Naive thymus-derived CD4-positive, alpha-beta T cell (primary cell): ENCODE measurements at places on chromosomes 6 and 20. TPM values are rescaled to one million over a fixed set of nuclear protein-coding genes. Genes with fewer than 3 reads are reported as not detected.

PRSS35 gene
- not detected in 2 replicates for total RNA-seq

OPRM1 gene
- total RNA-seq: not detected

SIRPB2 gene
- total RNA-seq: 1.7 TPM

ARFGEF3 gene
- total RNA-seq: 0.03 TPM

- no peak for DNase-seq
Observed at GRCh38 chr6:10487668-10488327, 33.4 kb upstream of the GCNT2 start.

- no peak for DNase-seq
Observed at GRCh38 chr6:53240139-53240538, 91.5 kb upstream of the GCM1 start.

GRCh38 chr6:105330913-105331312, 72.0 kb downstream of the PREP start:
- no peak for DNase-seq

DNA sequence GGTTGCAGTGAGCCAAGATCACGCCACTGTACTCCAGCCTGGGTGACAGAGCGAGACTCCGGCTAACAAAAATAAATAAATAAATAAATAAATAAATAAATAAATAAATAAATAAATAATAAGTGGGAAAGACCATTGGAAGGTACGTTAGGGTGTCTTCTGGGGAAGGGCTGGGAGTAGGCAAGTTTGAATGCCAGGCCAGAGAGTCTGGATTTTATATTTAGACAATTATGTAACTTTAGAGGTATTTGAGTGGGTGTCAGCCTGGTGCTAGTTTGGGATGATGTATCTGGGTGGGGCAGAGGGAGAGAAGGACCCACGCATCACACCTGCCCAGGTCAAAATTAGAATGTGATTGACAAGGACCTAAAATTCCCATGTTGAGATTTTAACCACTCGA, 108.5 kb upstream of the PRND start:
- no peak for DNase-seq

DNA sequence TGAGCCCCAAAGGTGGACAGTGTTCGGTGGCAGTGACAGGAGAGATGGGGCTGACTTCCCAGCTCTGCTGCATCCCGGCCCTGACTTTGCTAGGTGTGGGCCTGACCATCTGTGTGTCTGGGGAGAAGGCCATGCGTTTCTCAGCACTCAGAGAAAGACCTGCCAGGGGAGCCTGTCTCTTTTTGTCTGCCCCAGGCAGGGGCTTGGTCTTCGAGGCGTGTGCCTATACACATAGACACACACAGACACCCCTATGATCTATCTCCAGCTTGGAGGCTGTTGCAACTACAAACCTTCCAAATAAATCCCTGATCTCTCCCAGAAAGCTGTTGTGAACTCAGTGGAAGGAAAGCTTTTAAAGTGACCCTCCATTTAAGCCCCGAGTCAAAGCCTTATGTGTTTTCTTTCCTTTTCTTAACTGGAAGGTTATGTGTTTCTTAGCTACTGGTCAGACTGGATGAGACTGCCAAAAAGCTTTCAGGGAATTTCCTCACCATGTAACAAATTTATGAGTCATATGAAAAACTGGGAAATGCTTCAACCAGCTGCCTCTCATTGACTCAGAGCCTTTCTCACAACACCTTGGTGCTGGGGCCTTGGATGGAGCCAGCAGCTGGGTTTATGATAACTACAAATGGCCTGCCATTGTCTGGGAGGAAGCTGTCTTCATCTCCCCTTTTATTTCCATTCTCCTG, 102.6 kb downstream of the CDC5L start:
- DNase-seq: no peak

- peak; percentile 80 for DNase-seq
Observed at GRCh38 chr6:17589406-17590096, 10.6 kb upstream of the FAM8A1 start.

- no peak for DNase-seq
Observed at GRCh38 chr6:44043479-44044153, 83.6 kb downstream of the MRPL14 start.

GRCh38 chr20:33466303-33466646, 22.7 kb upstream of the SNTA1 start:
- DNase-seq: no peak
